ENCODE measurements at places on chromosomes 1 and 21. TPM values are rescaled to one million over a fixed set of nuclear protein-coding genes. Genes with fewer than 3 reads are reported as not detected.

ARHGEF16 gene
- not detected for total RNA-seq

SELP gene
- 12.1 TPM for total RNA-seq

- no peaks in the 10 kb centered on the region for H3K4me1 ChIP-seq
- H3K4me3 ChIP-seq = no peak overlapping the region
- H3K27me3 ChIP-seq = no peaks in the 10 kb centered on the region
- H3K27ac ChIP-seq = no peak overlapping the region
These were observed 73.3 kb downstream of the NUP210L start for GRCh38 chr1:154081386-154082126.

DNA sequence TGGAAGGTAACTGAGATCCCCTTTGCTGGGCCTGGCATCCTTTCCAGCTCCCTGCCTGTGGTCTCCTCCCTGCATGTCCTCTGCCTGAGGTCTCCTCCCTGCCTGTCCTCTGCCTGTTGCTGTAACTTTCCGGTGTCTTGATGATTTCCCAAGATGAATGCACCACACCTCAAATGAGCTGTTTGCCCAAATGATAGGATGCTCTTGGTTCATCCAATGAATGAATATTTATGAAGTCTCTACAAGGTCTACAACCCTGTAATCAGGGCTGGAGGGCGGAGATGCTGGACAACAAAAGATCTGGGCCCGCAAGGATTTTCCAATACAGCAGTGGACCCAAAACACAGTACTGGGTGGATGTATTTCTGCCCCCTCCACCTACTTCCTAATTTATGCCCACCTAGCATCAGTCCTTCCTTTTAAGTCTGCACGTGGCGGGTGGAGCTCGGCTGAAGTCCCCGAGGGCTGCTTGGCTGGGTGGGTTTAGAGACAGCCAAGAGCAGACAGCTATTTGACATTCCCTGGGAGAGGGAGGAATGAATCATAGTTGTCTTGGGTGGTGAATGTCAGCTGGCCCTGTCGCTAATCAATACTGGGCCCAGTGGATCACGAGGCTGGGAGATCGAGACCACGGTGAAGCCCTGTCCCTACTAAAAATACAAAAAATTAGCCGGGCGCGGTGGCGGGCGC is 60.3 kb upstream of the GRHL3 start:
- no peaks in the 10 kb centered on the region for H3K4me1 ChIP-seq
- H3K27me3 ChIP-seq = peaks cover 6% of the 10 kb centered on the region
- no peak overlapping the region for H3K4me3 ChIP-seq
- H3K27ac ChIP-seq = no peak overlapping the region
- DNase-seq = no peak
- H3K36me3 ChIP-seq = no peaks in the 10 kb centered on the region

DNA sequence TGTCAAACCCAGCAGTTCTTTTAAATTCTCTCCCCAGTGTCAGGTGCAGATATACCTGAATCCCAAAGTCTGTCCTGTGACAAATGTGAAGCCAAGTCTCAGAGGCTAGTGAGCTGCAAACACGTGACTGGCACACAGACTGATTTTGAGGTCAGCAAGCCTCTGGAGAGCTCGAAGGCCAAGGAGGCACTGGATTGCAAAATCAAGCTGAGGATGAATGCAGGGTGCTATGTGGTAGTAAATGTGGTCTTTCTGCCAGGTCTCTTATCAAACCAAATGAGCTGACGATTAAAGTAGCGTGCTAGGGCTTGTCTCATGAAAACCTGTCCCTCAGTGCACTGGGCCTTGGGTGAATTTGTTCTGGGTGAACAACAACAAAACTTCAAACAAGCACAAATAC is 20.6 kb downstream of the GPR3 start:
- H3K27me3 ChIP-seq = no peaks in the 10 kb centered on the region
- no peak overlapping the region for H3K27ac ChIP-seq
- H3K4me1 ChIP-seq = no peaks in the 10 kb centered on the region
- H3K36me3 ChIP-seq = peaks cover 96% of the 10 kb centered on the region

DNA sequence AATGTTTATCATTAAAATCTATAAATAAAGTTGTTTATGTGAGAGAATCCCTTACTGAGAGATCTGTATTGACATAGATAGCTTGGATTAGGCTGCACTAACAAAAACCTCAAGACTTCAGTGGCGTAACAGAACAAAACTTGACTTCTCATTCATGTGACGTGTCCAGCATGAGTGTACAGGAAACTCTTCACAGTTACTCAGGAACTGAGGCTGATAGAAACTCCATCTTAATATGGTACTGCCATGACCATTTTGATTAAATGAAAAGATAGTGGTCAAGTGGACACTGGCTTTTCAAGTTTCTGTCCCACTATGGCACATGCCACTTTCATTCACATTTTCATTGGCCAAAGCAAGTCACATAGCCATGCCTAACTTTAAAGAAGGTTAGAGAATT is 3.7 kb downstream of the ST3GAL3 start:
- H3K4me1 ChIP-seq = peaks cover 17% of the 10 kb centered on the region
- peaks cover 2% of the 10 kb centered on the region for H3K36me3 ChIP-seq
- no peaks in the 10 kb centered on the region for H3K27me3 ChIP-seq
- no peak overlapping the region for H3K27ac ChIP-seq
- H3K4me3 ChIP-seq = no peak overlapping the region
